NCI-H2081 treated with DMSO at 0.1 percent for 48 hours (cell line): ENCODE measurements at places on chromosomes 5 and 9.

- DNase-seq, result no peak
Measured at GRCh38 chr5:158194561-158194976, 335.6 kb upstream of the CLINT1 start.

- no peak for DNase-seq
Measured at GRCh38 chr5:83377131-83377865, 94.2 kb upstream of the VCAN start.

DNA sequence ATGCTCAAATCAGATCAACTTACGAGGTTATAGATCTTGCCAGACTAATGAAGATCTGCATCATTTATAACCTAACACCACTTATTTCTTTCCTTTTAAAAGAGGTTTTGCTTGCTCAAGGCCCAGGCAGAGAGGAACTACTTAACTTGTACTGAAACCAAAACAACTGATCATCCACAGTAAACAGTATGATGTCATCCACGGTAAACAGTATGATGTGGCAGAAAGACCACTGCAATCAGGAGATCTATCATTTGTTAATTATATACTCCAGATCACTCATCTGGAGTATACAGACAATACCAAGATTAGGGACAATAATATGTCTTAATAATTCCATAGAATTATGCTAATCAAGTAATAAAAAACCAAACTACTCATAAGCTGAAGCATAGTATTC is 116.8 kb downstream of the ADAMTS6 start:
- no peak for DNase-seq

DNA sequence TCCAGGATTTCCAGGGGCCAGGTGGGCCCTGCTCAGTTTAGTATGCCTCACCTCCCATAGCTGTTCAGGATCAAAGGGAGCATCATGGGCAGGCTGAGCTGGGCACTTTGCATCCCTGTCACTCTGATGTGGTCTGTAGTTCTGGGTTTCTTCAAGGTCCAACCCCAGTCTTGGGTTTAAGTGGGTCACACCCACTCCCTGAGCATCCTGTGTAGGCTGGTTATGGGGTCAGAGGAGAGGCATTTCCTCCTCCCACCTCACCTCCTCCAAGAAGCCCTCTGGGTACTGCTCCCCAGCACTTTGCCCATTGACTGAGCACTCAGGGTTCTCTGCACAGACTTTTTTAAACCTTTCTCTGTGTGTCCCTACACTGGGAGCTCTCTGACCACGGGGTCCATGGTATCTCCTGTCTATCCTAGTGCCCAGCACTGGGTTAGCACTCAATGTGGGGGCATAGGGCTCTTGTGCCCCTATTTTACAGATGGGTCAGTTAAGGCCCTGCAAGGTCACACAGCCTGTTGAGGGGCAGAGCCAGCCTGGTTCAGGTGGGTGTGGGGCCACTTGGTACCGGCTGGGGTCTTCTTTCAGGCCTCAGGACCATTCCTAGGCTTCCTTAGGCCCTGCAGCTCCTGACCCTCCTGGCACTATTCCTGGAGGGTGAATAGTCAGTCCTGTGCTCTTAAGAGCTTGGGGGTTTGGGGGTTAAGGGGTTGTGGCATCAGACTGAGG is 19.0 kb downstream of the CXXC5 start:
- no peak for DNase-seq

DNA sequence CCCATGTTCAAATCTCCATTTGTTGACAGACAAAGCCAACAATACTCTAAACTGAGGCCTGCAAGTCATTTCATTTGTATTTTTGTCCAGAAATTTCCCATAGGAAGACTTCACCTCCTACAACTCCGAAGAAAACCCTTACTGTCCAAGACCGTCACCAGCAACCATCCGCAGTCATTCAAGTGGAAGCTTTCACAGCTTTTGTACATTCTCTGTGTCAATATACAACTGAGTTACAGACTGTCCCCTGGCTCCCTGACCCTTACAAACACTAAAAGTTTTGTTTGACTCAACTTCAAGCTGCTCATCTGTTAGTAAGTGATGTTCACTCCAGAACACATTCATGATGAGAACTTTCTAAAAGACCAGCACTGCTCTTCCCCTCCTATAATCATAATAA is 210.1 kb downstream of the DEPDC1B start:
- no peak for DNase-seq

DNA sequence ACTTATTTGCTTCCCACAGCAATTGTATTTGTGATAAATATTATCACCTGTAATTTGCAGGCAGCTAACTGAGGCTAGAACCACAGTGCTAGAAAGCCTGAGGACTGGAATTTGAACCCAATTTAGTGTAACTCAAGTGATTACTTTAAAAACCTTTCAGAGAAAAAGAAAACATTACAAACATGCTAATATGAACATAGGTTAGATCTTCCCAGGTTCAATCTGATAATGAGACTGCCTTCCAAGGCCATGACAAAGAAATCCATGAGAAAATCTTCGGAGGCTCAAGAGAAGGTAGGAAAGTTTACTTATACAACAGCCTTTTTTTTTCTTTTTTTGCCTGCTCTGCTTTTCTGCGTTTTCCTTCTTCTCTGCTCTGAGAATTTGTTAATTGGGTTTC is 620.6 kb upstream of the CCNG1 start:
- no peak for DNase-seq

DNA sequence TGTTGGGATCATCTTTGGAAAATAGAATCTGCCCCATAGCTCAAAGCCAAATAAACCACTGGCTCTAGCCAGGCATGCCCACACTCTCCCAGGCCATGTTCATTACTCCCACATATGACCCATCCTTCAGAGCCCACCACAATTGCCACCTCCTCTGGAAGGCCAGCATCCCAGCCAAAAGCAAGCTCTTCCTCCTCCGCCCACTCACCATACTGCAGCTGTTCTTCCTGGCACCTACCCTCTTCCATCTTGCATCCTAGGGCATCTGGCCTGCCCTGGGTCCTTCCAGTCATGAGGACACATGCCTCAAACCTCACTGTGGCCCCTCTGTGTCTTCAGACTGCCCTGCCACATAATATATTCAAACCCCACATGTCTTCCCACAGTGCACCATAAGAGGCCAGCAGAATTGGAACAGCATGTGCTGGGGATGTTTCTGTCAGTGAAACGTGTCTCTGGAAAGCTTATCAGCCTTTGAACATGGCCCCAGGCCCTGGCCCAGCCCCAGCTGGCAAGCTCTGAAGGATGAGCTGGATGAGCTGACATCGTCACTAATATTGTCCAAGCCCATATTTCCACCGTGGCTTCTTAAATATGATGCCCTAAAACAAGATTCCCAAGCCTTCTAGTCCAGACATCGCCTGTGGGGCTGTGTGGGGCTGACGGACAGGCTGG is 230.8 kb downstream of the AGTPBP1 start:
- DNase-seq, result no peak

DNA sequence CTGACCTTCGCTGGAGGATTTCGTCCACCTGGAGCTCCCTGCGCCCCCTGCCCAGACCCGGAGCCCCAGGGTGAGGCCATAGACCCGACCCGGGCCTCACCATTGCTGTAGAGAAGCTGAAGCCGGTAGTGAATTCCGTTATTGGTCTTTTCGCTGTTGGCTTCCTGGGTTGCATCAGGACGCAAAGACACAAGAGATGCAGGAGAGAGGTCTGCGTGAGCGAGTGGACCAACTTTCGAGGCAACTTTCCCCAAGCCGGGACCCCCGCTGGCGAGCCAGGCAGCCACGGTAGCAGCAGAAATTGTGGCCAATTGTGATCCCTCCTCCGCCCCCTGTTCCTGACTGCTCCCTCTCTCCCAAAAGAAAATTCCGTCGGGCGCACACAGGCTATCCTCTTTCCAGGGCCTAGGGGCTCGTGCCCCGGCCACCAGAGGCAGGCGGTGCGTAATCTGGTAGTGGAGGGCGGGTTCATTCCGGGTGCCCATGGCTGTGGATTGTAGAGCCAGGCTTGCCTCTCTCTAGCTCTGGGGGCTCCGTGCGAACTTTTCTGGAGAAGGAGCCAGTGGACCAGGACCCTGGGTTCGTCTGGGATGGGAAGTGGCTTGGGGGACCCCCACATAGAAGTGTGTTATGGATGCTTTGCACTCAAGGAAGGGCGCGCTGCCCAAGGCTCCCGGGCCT is 3.3 kb downstream of the EBF1 start:
- DNase-seq, result no peak

DNA sequence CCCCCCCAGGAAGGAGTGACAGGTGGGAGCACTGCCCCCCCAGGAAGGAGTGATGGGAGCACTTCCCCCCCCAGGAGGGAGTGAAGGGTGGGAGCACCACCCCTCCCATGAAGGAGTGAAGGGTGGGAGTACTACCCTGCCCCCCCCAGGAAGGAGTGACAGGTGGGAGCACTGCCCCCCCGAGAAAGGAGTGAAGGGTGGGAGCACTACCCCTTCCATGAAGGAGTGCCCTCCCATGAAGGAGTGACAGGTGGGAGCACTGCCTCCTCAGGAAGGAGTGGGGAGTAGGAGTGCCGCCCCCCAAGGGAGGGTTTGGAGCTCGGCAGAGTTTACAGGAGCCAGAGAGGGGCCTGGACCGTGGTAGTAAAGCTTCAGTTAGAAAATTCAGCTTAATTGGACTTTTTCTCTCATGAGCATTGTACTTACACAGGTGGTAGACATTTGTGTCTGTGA is 100.7 kb downstream of the CACNA1B start:
- DNase-seq, result no peak

DNA sequence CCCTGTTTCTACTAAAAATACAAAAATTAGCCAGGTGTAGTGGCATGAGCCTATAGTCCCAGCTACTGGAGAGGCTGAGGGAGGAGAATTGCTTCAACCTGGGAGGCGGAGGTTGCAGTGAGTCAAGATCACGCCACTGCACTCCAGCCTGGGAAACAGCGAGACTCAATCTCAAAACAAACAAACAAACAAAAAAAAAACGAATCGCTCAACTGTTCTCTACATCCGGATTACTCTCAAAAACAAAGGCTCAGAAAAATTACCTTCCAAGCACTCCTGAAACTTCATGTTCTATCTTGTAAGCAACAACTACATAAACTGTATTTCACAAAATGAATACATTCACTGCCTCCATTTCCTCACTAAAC is 14.0 kb downstream of the UBAP2 start:
- no peak for DNase-seq

DNA sequence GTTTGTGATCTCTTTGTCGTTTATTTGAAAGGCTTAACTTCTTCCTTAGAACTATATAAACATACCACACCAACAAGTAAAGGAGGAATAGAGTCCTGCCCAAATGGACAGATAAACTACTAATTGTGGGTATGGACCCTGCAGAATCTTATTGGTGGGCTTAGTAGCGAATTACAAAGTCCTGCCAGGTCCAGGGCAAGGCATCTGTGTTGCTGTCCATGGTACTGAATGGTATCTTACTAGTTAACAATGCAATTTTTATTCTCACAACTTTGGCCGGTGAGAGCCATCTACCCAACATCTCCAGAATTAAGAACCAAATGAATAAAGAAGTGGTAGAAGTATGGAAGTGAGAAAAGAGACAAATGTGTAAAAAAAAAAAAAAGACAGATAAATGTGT is 1782.4 kb upstream of the WWC1 start:
- DNase-seq, result no peak

DNA sequence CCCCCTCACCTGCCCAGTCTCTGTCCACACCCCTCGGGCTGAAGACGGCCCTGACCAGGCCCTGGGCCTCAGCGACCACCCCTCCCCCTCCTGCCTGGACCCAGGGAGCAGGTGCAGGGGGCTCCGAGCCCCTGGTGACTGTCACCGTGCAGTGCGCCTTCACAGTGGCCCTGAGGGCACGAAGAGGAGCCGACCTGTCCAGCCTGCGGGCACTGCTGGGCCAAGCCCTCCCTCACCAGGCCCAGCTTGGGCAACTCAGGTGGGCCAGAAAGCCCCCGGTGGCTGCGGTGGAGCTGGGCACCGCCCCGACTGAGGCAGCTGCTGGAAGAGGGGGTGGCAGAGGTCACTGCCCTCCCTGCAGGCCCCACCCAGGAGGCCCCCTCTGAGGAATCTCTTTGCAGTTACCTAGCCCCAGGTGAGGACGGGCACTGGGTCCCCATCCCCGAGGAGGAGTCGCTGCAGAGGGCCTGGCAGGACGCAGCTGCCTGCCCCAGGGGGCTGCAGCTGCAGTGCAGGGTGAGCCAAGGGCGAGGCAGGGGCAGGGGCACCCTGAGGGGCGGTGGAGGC is 7.7 kb downstream of the ENTPD8 start:
- DNase-seq, result no peak

DNA sequence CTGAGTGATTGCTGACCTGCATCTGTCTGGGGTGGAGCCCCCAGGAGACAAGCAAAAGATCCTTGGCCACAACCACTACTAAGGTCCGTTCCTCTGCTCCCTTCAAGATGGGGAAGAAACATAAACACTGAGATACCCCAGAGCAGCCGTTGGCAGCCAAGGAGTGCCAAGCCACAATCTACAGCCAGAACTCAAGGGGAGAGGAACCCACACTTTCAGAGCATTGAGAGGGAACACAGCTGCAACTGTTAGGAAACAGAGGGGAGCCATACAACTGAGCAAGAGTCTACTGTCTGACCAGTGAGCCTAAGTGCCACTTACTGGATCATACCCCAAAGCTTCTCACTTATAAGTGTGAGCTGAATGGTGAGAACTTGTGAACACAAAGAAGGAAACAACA is 44.6 kb upstream of the ADRB2 start:
- no peak for DNase-seq

GRCh38 chr5:90368454-90369246 is 40.9 kb downstream of the CETN3 start:
- DNase-seq, result no peak

DNA sequence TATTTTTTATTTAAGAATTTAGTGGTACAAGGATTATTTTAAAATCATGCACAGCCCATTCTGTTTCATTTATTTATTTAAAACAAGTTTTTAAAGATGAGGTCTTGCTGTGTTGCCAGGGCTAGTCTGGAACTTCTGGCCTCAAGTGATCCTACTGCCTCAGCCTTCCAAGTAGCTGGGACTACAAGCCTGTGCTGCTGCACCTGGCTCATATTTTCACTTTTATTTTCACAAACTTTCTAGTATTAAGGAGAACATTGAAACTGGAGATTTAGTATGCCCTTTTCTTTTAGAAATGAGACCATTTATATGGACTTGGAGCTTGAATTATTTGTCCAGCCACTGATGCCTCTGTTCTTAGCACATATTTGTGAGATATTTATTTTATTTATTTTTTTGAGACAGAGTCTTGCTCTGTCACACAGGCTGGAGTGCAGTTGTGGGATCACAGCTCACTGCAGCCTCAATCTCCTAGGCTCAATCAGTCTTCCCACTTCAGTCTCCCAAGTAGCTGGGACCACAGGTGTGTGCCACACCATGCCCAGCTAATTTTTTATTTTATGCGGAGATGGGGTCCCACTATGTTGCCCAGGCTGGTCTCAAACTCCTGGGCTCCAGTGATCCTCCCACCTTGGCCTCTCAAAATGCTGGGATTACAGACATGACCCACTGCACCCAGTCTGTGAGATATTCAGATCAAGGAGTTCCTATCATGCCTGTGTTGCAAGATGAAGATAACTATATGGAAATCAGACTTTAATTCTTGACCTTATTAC is 7.4 kb downstream of the DMXL1 start:
- DNase-seq, result no peak

DNA sequence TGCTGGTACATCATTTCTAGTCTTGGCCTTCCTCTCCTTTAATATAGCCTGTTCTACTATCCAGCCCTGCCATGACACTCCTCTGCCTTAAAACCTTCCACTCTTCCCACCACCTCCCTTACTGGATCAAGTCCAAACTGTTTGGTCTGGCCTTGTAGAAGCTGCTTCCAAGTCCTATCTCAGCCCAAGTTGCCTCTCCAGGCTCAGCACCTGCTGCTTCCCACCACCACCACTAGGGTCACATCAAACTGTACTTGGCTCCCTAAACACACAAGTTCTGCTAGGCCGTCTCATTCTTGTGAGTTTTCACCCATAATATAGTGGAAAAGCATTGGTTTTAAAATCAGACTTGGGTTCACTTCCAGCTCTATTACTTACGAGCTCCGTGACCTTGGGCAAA is 1.4 kb downstream of the NDUFA8 start:
- DNase-seq, result no peak

GRCh38 chr9:17116400-17116837 is 18.4 kb upstream of the CNTLN start:
- DNase-seq, result peak; percentile 13
